ENCODE measurements at places on chromosomes 13 and 19.

GRCh38 chr13:91627952-91628739 is 229.7 kb downstream of the GPC5 start:
- DNase-seq: no peak

- no peak for DNase-seq
Measured at GRCh38 chr19:58326501-58326913, 287 bp upstream of the ZSCAN22 start.

GRCh38 chr13:26019881-26020870 is 31.6 kb downstream of the SHISA2 start:
- DNase-seq: no peak

- no peak for DNase-seq
Measured at GRCh38 chr19:1154731-1155351, 19.2 kb downstream of the SBNO2 start.

DNA sequence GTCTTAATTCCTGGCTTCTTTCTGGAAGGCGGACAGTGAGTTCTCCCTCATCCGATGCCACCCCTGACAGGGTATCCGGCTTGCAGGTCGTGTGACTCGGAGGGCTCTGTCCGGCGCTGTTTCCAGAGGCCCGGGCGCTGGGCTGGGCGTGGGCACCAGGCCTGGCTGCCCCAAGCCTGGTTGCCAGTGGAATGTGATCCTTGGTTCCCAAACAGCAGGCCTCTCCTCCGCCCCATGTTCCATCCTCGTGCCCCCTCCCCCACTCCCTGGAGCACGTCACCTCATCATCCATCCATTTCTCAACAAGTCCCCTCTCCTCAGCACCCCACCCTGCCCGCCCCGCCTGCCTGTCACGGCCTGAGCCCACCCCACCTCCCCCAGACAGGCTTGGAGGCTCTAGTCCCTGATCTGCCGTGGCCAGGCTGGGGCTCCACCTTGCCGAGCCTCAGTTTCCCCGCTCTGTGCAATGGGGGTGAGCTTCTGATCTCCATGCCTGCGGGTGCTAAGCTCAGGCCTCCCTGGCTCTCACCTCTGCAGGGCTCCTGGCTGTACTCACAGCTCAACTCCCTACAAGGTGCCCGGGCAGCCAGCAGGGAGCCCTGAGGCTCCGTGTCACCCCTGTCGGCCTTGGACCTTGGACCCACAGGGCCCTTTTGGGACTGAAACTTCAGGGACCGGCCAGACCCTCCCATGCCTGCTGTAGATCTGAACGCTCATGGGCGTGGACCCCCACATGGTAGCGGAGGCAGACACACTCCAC is 2.3 kb downstream of the TBXA2R start:
- DNase-seq: no peak

DNA sequence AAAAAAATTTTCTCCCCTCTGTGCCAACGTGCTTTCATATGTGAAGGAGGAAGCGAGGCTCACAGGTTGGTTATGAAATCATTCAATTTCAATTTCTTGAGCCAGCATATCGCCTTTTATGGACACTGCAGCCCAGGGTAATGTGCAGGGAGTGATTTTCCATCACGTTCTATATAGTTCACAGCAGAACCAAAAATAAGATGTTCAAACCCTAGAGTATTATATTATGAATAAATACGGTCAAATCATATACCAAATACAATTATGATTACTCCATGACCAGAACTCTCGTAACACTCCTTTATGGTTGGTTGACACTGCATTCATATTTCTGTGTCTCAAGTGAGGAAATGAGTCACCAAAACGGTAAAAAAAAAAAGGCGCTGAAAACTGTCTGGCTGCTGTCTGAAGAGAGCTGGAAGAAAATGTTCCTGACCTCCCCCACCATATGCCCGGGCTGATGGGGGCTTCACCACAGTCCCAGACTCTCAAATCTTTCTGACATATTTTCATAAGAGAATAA is 75.8 kb upstream of the UBAC2 start:
- DNase-seq: no peak
